ENCODE measurements at places on chromosomes 2 and 18.

DNA sequence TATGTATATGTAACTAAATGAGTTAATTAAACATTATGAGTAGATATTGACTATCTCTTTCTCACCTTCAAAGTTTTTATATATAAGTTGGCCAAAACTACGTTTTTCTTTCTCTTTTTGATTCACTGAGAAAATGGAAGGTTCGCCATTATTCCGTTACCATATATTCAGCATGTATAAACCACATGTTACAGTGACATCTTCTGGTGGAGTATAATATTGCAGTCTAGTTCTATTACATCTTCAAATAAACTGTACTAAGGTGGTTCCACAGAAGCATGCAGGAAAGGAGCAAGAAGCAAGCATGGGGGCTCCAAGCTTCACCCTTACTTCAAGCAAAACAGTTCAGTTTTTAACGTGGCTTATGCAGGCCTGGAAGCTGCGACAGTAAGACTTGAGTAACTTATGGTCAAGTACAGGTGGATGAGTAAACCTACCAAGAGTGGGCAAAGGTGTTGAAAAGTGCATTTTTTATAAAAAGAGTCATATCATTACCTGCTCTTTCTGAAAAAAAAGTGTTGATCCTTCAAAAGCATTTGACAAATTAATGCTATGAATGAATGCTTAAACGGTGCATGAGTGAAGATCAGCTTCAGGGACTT lies 129.8 kb upstream of the RAB6C start:
- DNase-seq = no peak

DNA sequence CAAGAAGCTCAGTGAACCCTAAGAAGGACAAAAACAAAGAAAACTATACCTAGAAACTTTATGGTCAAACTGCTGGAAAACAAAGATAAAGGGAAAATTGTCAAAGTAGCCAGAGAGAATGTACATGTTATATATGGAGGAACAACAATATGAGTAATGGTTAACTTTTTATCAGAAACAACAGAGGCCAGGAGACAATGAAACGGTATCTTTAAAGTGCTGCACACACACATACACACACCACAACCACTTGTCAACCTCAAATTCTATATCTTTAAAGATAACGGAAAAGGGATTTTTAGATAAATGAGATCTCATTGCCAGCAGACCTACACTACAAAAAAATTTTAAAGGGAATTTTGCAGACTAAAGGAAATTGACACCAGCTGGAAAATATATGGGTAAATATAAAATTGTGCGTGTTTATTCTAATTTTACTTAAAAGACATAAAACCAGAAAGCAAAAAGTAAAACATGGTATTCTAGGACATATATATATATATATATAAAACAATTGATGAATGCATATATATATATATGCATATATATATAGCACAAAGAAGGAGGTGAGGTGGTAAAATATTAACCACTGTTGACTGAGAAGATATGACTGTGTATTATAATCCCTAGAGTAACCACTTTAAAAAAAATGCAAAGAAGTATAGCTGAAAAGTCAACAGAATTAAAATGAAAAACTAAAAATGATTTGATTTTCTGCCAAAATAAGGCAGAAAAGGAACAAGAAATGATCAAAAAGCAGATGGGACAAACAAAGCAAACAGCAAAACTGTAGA lies 172.0 kb downstream of the SRBD1 start:
- DNase-seq = no peak

DNA sequence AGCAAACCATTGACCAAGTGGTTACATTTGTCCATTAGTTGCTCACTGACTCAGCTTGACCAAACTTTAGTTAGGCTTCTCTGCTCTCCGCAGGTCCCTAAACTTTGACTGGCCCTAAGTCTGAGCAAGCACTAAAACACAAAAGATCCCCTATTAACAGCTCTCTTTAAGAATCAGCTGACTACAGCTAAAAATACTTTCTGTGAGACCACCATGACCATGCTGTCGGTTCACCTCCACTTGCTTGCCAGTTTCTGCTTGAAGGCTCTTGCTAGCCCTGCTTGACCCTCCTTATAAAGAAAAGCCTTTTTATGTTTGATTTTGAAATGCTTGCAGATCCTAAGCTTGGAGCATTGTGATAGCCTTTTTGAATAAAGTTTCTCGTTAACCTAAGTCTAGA lies 40.4 kb upstream of the RIT2 start:
- no peak for DNase-seq

- no peak for DNase-seq
Observed at GRCh38 chr2:68463287-68463877, 3.7 kb downstream of the FBXO48 start.

DNA sequence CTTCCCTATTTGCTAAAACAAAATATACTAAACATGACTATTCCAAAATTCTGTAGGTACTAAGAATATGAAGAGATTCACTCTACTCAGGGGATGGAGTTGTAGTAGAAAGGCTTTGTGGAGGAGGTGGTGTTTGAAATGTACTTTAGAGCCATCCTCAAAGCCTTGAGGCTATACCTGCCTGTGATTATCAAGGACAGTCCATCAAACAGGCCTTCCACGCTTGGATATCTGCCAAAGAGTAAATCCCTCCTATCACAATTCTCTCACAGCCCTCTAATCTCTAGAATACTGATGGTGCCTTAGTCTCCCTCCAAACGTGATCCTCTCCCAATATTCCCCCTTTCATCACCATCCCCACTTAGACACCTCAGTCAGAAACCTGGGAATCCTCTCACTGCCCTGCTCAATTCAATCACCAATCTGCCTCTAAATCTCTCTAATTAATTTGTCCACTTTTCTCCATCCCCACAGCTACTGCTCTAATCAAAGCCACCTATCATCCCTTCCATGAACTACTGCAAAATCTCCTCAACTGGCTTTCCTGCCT lies 13.1 kb downstream of the SOS1 start:
- DNase-seq = no peak

- no peak for DNase-seq
Observed at GRCh38 chr2:75994759-75995158, 284.0 kb upstream of the GCFC2 start.

- DNase-seq = no peak
Observed at GRCh38 chr2:115077626-115078025, 635.2 kb downstream of the DPP10 start.

DNA sequence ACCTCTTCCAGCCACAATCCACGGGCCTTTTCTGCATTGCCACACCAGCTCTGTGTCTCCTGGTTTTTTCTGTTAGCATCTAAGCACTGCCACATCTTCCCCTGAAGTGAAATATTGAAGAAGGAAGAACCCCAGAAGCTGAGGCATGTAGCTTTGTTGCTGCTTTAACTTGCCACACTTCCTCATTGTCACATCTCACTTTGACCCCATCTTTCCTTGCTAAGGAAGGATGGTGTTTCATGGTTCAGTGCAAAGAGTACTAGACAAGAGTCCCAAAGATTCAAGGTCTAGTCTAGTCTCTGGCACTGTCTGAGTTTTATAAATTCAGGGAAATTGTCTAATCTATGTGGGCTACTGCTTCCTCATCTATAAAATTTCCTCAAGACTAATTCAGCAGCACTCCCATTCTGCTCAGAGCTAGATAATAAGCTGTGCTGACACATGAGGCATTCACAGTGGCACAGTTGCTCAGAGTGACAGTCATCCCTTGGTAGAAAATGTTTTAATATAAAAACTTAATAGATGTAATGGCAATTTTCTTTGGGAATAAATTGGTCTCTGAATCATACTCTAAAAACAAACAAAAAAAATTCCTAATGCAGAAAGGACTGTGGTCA lies 483.0 kb upstream of the ID2 start:
- no peak for DNase-seq

GRCh38 chr2:207290833-207291624 lies 125.3 kb upstream of the KLF7 start:
- DNase-seq = no peak

DNA sequence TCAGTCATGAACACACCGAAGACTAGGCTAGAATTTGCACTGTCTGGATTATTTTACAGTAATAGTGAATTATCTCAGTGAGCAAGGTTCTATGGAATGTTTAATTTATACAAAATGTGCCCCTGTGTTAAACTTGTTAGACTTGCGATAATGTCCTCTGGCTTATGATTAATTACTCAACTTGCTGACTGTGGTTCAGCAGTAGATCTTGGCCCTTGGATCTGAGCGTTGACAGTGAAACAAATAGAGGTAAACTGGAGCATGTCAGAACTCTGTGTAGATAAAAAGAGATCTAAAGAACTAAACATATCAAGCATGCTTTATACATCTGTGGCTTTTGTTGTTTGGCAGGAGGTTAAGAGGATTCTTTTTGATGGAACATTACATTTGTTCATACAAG lies 407.6 kb downstream of the DSEL start:
- no peak for DNase-seq

- no peak for DNase-seq
Observed at GRCh38 chr2:66839551-66840320, 404.8 kb downstream of the MEIS1 start.

DNA sequence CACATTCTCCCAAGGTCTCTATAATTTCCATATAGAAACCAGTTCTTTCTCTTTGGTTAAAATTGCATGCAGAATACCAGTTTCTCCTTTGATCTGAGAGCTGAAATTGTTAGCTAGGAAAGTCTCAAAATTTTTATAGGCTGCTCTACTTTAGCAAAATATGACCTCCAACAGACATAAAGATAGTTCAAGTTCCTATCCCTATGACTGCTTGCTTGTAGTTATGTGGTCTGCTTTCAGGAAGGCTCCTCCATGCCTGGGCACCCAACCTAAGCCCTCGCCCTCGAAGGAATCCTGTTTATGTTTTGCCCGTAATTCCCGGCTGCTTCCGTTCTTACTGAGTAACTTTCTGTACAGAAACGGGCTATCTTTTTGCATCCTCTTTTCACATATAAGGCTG lies 28.0 kb upstream of the LTBP1 start:
- no peak for DNase-seq

- no peak for DNase-seq
Observed at GRCh38 chr18:58024139-58024538, 19.9 kb upstream of the NEDD4L start.

DNA sequence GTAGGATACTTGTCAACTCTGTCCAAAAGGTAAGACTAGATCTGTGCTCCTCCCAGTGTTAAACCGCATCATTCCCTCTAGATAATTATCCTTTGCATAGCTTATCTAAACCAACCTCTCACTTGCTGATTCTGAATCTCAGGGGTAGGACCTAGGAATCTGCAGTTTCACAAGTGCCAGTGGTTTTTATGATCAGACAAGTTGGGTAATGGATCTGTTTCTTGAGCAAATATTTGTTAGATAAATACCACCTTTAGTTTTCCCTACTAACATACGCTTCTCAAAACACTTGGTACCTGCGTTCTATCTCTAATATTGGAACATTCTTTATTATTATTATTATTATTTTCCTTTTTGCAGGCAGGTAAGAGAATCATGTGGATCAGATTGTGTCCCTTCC lies 439.9 kb downstream of the PTPRM start:
- no peak for DNase-seq

GRCh38 chr2:169110419-169110818 lies 41.1 kb downstream of the DHRS9 start:
- no peak for DNase-seq

DNA sequence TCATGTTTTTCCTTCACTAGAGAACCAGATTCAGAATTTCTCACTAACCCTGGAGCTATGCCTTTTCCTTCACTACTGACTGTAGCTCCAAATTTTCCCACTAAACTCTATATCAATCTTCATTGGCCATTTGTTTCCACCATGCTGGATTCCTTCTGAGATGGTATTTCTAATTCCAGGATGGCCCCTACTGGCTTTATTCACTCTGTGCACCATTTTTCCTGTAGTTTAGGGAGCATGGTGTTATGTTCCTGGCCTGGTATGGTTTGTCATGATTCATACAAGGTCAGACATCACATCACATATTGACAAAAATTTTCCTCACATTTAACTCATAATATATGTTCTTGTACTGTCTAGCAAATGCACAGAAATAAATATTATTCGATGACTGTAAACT lies 229.2 kb upstream of the TFPI start:
- no peak for DNase-seq

DNA sequence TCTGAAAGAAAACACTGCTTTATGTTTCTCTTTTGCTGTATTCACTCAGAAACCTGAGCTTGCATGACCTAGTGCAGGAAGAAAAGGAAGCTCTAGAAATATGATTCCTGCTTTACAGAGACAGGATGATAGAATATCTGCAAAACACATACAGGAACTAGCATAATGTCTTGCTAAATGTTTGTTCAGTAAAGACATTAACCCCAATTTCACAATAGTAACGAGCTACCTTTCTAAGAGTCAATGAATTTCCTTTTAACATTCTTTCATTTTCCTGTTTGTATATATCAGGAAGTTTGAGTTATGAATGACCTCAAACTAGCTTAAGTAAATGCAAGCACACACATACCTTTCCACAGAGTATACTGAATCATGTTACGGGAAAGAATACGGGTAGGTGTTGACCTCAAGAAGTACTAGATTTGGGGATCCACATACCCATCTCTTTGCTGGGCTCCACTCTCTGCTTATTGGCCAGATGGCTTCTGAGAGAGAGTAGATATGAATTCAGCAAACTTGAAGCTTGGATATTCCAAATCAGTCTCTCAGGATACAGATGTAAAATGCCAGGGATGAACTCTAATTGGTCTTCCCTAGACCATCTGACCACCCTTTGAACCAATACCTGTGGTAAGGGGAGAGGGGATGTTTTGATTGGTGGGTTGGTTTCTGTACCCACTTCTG lies 18.2 kb upstream of the ACSL3 start:
- no peak for DNase-seq

DNA sequence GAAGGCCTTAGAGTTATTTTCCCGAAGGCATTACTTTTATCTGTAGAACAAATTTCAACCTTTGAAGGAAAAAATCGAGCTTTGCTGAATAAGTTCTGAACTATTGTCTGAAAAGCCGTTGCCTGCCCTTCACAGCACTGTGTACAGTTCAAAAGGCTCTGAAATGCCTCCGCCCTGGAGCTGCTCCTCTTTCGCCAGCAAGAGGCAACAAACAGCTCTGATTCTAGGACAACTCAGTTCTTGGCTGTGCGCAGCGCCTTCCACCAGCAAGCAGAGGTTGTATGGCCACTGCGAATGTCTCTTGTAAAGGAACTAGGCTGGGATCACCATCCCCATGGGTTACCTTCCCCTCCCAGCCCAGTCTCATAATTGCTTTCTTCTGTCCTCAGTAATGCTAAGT lies 308.5 kb downstream of the GBX2 start:
- no peak for DNase-seq

- DNase-seq = no peak
Observed at GRCh38 chr18:13266218-13267100, 47.9 kb downstream of the LDLRAD4 start.

DNA sequence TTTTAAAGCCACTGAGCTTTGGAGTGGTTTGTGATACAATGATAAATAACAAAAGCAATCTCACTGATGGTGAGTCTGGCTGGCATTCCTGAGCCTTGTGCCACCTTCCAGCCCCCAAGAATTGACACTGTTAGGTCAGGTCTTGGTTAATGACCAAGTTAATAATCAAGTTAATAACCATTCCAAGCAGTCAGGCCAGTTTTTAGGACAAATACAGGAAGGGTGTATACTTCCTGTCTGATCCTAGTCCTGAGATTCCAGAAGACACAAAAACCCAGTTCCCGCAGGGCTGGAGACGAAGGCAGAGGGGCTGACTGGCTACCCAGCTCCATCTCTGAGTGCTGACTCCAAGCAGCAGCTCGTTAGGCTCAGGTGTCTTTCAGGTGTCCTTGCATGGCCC lies 74.6 kb upstream of the LAPTM4A start:
- no peak for DNase-seq
